ENCODE measurements at places on chromosomes 1 and 21.
A peak's percentile ranks its signal among the peaks of the same experiment; 100 is the strongest.

DNA sequence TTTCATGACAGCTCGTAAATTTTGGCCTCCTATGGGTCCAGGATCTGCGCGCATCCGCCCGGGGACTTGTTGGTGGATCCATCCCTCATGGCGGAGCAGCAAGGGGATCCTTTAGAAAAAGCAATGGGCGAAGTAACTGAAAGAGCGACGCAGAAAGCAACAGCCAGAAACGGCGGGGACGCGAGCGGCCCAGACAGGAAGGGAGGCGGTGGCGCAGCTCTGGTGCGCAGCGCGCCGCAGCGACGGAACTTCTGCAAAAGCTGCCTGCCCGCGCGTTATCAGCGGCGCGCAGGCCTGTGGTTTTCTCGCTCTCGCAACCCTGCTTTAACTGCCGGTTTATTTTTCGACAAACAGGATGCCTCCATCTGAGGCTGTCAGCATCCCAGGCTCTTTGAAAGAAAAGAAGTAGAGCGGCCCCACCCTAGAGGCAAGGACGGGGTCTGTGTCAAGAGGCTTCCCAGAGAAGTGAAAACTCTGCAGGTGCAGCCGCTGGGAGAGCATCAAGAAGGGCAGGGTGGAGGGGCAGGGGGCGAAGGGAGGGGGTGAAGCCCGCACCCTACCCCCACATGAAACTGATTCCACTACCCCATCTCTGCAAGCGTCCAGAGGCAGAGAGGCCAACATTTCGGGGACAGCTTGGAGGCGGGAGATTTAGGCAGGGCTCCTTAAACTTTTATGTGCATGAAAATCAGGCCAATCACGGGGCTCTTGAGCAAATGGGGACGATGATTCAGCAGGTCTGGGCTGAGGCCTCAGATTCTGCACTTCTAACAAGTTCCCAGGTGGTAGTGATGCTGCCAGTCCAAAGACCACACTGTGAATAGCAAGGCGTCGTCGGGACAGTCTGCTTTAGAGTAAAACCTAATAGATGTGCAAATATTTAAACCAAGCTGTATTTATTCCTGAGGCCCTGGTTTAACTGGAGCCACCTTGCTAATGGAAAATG is 22.2 kb downstream of the RUNX1 start:
- peak; percentile 63 for DNase-seq

DNA sequence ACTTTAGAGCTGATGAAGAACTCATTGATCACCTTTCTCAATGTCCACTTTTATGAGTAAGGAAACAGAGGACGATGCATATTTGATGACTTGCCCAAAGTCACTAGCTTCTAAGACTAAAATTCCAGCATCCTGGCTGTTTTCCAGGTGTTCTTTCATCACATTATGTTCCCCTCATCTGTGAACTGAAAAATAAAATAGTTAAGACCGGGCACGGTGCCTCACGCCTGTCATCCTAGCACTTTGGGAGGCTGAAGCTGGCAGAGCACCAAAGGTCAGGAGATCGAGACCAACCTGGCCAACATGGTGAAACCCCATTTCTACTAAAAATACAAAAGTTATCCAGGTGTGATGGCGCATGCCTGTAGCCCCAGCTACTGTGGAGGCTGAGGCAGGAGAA is 297.5 kb downstream of the DUSP10 start:
- DNase-seq, result no peak

GRCh38 chr1:195185736-195186135 is 1422.5 kb downstream of the KCNT2 start:
- DNase-seq, result no peak

- no peak for DNase-seq
Measured at GRCh38 chr1:34906756-34907155, 22.7 kb downstream of the DLGAP3 start.

GRCh38 chr1:156813750-156814570 is 2.7 kb downstream of the SH2D2A start:
- peak; percentile 87 for DNase-seq

DNA sequence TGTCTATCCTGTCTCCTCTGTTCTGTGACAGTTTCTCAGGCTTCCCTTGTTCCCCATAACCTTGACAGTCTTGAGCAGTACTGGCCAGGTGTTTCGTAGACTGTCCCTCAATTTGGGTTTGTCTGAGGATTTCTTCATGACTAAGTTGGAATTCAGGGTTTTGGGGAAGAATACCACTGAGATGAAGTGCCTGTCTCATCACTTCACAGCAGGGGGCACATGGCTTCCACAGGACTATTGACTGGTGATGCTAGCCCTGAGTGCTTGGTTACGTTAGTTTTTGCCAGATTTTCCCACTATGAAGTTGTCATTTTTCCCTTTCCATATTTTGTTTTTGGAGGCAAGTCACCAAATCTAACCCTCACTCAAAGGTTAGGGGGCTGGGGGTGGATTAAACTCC is 45.7 kb downstream of the CDCP2 start:
- no peak for DNase-seq

DNA sequence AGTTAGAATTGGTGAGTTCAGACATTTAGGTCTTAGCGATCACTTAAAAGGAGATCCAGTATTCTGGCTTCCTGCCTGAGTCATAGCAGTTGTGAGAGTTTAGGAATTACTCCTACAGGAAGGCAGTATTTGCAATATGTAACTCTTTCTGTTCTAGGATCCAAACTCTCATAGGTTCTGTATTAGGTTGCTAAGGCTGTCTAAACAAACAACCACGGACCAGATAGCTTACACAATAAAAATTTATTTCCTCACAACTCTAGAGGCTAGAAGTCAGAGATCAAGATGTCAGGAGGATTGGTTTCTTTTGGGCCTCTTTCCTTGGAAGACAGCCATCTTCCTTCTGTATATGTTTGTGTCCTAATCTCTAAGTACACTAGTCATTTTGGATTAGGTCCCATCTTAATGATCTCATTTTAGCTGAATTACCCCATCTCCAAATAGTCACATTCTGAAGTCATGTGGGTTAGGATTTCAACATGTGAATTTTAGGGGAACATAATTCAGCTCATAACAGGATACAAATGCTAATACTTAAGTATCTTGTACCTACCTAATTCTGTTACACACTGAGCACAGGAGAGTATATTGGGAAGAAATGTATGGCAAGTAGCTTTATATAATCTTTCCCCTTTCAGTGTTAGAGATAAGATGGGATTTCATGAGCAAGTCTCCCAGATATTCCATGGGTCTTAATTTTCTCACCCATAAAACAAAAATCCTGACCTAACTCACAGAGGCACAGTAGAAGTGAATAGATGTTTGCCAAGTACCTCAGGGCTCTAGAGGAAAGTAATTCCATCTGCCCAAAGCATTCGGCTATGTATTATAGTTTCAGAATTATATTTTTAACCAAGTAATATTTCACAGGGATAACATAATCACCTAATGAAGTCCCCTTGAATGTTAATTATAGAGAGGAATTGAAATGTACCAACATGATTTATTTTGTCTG is 144.4 kb downstream of the PTBP2 start:
- DNase-seq, result no peak

DNA sequence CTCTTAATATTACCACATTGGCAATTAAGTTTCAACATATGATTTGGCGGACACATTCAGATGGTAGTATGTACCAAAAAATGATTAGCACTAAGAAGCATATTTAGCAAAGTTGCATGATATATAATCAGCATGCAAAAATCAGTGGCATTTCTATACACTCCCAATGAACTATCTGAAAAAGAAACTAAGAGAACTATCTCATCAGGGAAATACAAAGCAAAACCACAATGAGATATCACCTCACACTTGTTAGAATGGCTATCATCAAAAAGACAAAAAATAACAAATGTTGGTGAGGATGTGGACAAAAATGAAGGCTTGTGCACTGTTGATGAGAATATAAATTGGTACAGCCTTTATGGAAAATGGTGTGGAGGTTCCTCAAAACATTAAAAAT is 31.4 kb upstream of the DENND1B start:
- DNase-seq, result no peak
